Karpas-422 (cell line): ENCODE measurements at places on chromosomes 2 and 18.

DNA sequence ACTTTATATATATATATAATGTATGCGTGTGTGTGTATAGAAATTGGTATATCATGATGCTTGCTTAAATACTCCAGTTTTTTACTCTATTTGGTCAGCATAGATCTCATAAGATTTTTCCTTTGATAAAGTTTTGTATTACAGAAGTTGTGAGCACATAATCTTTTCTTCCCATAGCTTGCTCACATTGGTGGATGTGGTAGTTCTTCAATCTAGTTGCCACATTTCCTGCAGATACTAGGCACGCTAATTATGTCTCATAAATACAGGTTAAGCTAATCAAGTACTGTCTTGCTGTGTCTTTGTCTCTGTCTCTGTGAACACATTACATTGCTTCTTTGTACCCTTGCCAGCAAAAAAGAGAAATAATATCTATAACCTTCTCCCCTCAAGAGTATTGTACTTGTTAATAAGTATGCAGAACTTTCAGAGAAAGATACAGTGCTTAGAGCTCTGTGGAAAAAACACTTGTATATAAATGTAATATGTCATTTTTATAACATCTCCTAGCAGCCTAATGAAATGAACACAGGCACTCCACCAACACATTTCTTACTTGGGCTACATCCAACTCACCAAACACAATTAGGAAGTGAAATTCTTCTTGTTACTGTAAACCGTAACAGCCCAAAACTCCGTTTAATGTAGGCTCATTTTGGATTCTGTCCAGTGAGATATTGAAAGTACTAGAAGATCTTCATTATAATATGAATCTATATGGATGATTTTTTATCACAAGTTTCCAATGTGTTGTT lies 306.7 kb upstream of the SLC8A1 start:
- DNase-seq, result no peak

- no peak for DNase-seq
Measured at GRCh38 chr2:170019060-170019805, 158.7 kb upstream of the MYO3B start.

GRCh38 chr18:76426737-76427305 lies 68.2 kb downstream of the ZNF516 start:
- peak; percentile 68 for DNase-seq

- DNase-seq, result no peak
Measured at GRCh38 chr2:48471048-48471474, 58.9 kb upstream of the STON1 start.

- peak; percentile 67 for DNase-seq
Measured at GRCh38 chr2:28752631-28753376, 1.2 kb downstream of the PPP1CB start.

GRCh38 chr2:147550995-147551731 lies 293.7 kb upstream of the ACVR2A start:
- DNase-seq, result no peak

DNA sequence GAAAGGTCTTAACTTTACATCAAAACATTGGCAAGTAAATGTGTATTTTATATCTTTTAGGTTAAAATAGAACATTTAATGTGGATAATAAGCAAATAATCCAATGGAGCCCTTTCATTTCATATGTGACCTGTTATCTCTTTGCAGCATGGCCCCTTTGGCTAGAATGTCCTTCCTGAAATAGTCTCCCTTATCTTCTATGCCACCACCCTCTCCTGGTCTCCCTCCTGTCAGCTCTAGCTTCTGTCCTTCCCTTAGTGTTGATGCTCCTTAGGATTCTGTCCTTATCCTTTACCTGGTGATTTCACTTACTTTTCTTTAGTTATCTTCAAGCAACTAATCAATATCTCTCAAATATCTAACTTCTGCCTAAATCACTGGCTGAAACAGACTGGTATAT lies 87.1 kb upstream of the TFCP2L1 start:
- no peak for DNase-seq

- DNase-seq, result no peak
Measured at GRCh38 chr2:19352946-19353720, 5.3 kb downstream of the OSR1 start.

DNA sequence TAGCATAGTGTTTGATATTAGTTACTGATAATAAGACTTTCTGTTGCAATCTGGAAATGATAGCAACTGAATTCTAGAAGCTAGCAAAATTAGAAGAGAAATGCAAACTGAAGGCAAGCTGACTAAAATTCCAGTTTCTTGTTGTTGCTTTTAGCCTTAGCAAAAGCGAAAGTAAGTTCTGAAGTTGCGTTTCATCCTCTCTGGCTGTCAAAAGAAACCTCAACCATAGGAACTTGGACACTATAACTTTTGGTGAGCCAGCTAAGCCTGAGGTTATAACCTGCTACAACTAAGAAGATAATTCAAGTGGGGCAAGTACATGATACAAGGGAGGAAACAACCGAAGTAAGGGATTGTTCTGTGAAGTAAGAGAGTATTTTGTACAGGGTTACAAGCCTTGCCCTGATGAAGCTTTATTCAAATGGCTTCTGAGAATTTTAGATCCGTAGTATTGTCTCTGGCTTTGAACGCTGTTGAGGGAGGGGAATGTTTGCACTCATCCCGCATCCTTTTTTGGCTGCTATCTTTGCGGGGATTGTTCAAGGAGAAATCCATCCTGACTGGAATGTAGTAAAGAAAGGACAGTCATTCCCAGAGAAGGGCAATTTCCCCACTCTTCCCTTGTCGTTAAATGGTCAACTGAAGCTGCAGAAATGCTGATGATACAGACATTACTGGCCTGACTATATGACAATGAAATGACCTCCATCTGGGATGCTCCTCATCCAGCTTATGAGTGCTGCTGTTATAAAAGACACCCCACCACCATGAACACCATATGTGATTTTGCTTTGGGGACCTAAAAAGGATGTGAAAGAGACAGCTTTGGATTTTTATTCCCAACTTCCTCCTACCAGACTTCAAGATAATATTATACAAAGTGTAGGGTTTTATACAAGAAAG lies 7.0 kb upstream of the TMX3 start:
- DNase-seq, result peak; percentile 44

GRCh38 chr2:236932831-236933361 lies 152.8 kb upstream of the COPS8 start:
- DNase-seq, result no peak

DNA sequence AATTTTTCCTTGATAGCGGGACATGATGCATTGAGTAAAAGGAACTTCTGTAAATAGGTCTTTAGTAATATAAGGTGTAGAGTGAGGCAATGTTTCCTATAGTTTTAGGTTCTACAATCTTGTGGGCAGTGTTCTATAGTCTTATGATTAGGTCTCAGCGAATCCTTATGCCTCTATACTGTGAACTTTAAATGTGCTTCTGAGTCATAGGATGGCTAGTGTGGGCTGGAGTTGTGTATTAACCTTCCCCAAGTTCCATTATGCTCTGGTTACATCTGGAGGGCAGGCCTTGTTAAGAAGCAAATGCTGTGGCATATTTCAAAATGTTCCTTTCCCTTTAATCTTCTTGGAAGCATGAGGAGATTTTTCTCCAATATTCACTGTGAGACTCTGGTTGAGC lies 73.5 kb downstream of the ROCK2 start:
- DNase-seq, result no peak

- DNase-seq, result no peak
Measured at GRCh38 chr2:151302879-151303278, 13.4 kb upstream of the NMI start.

DNA sequence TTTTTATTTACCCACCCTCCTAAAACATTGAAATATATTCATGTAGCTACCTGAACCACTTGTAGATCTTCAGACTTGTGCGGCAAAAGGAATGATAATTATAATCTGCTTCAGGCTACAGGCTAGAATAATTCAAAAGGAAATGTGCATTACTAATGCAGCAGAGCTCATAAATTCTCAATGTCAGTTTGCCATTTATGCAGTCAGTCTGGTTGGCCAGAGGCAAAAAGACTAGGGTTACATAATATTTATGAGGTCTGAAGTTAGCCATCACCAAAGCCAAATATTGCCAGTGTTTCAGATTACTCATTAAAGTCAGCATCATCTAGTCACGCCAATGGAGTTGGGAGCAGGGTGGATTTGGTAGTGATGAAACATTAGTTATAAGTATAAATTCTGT lies 38.9 kb downstream of the METAP1D start:
- DNase-seq, result no peak

GRCh38 chr18:23200756-23201155 lies 65.5 kb downstream of the CABLES1 start:
- DNase-seq, result no peak

DNA sequence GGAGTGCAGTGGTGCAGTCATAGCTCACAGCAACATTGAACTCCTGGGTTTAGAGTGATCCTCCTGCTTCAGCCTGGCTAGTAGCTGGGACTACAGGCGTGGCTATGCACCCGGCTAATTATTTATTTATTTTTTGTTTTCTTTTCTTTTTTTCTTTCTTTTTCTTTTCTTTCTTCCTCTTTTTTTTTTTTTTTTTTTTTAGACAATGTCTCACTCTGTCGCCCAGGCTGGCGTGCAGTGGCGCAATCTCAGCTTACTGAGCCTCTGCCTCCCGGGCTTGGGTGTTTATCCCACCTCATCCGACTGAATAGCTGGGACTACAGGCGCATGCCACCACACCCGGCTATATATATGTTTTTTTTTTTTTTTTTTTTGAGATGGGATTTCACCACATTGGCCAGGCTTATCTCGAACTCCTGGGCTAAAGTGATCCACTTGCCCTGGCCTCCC lies 1.4 kb upstream of the ANXA4 start:
- no peak for DNase-seq
